Stimulated activated CD4-positive, alpha-beta T cell treated with anti-CD3 and anti-CD28 coated beads, Interleukin-1b, Interleukin-23, amount 100 ng/mL, for 4 hours (primary cell): ENCODE measurements at places on chromosomes 5 and 9.

GRCh38 chr5:165015126-165015525, 1509.7 kb downstream of the MAT2B start:
- no peak for DNase-seq

- no peak for DNase-seq
Observed at GRCh38 chr5:19193631-19194030, 794.4 kb downstream of the CDH18 start.

- DNase-seq, result no peak
Observed at GRCh38 chr9:130651752-130652151, 12.6 kb upstream of the PRDM12 start.

- no peak for DNase-seq
Observed at GRCh38 chr5:163838738-163839137, 333.3 kb downstream of the MAT2B start.

DNA sequence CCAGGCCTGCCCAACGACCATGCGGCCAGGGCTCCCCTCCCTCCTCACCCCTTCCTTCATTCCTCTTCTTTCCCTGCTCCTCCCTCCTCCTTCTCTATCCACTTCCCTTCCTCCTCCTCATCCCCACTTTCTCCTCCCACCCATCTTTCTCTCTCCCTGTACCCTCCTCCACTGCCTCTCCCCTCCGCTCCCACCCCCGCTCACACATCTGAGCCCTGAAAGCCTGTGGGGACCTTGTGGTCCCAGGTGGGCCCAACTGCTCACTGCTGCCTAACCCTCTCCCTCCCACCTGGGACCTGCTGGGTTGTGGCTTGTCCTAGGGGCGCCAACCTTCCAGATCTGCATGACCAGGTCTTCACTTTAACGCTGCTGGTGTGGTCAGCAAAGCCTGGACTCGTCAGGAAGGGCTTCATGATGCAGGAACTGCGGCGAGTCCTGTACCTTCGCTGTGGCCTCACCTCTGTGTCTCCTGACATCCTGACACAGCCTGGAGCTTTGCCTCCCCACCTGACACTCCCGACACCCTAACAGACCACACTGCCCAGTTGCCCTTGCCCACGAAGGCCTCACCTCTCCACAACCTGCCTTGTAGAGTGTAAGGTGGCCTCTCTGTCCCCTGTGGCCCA, 34.6 kb downstream of the C5orf15 start:
- DNase-seq, result no peak

GRCh38 chr9:33453286-33453860, 6.0 kb upstream of the AQP3 start:
- DNase-seq, result no peak

DNA sequence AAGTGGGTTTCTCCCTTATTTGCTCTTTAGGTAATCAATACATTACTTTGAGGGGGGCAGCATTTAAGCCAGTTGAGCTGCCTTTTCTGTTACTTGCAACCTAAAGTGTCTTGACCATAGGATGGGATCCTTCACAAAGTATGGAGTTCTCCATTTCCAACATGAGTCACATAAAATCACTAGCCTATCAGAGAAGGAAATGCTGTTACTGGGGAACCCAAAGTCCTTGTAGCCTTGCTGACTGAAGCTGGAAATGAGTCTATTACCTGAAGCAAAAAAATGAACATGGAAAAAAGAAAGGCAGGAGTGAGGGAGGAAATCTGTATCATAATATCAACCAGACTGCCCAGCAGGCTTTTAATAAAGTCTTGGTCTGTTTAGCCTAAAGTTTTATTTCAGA, 42.8 kb upstream of the SLIT3 start:
- DNase-seq, result no peak

DNA sequence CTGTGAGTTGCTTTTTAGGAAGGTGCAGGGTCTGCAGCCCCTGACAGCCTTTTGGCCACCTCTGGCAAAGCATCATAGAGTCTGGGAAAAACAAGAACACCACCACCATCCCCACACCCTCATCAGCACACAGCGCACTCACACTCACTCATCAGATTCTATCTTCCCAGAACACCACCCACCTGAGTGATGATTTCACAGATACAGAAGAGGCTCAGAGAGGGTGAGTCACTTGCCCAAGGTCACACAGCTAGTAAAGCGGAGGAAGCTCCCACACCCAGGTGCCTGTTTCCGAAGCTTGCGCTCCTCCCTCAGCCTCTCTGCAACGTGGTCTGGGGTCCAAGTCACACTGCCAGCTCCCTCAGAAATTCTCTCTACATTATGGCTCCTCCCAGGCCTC, 41.8 kb upstream of the HRH2 start:
- DNase-seq, result no peak

DNA sequence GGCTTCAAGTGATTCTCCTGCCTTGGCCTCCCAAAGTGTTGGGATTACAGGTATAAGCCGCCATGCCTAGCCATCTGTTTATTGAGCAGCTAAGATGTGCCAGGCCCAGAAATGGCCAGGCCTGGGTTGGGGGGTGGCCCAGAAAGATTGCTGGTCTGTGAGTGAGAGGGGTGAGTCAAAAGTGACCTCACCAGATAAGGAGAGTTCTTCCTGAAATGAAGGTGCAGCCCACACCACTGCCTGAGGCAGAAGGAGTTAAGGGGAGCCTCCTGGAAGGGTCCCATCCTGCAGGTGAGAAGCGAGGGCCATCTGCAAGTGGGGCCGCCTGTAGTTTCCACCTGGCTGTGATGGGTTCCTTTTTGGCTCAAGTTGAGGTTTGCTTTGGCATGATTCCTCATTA, 96.9 kb upstream of the KLF4 start:
- no peak for DNase-seq

DNA sequence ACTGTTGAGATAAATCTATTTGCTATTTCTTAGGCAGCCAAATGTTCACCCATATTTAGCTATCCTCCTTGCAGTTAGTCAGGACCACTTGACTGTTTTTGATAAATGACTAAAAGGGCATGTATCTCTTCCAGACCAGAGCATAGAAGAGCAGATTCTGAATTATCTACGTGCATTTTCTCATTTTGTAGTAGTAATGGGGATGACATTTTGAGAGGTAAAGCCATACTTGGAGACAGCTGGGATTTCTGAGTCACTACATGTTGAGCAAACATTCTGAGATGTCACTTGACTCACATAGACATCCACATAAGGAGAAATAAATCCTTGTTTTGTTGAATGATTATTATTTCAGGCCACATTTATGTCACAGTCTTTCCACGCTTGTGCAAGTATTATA, 297.6 kb downstream of the CDH10 start:
- DNase-seq, result no peak

GRCh38 chr5:77635067-77635916, 3.2 kb downstream of the OTP start:
- DNase-seq, result no peak

DNA sequence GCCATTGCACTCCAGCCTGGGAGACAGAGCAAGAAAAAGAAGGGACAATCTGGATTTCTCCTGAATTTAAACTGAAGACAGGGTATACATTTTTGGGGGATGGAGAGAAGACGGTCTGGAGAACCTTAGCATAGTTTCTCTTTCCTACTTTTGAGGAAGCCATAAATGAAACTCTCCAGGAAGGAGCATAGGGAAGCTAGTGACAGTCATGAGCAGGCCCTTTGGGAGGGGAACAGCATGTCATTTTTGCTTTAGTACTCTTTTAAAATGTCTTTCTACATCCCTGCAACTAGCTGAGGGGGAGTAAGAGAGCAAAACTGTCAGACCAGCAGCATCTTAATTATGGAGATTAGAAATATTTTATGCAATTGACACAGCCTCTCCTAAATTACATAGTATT, 8.2 kb upstream of the SLC44A1 start:
- no peak for DNase-seq

DNA sequence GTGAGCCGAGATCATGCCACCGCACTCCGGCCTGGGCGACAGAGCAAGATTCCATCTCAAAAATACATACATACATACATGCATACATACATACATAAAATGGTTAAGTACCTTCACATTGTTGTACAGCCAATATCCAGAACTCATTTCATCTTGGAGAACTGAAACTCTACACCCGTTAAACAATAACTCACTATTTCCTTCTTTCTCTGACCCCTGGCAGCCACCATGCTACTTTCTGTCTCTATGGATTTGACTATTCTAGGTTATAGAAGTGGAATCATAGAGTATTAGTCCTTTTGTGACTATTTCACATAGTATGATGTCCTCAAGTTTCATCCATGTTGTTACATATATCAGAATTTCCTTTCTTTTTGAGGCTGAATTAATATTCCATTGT, 9.6 kb upstream of the KIF27 start:
- no peak for DNase-seq
